ENCODE measurements at places on chromosomes 13 and 19. TPM values are rescaled to one million over a fixed set of nuclear protein-coding genes. Genes with fewer than 3 reads are reported as not detected.

The ANGPTL8 gene
- total RNA-seq: not detected

- DNase-seq: no peak
These were observed 80.1 kb downstream of the DACH1 start for GRCh38 chr13:71786875-71787274.

- DNase-seq: no peak
These were observed 13.7 kb upstream of the ZNF888 start for GRCh38 chr19:52936954-52937325.

The LENG9 gene
- 0.83 TPM for total RNA-seq

DNA sequence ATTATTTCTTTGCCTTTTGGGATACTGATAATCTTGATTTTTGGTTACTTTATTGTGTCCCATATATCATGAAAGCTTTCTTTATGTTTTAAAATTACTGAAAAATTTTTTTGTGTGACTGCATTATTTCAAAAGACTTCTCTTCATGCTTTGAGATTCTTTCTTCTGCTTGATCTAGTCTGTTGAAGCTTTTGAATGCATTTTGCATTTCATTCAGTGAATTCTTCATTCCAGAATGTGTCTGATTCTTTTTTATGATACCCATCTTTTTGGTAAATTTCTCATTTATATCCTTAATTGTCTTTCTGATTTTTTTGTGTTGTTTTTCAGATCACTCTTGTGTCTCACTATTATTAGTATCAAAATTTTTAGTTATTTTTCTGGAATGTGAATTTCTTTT is 210.1 kb downstream of the GGACT start:
- DNase-seq: no peak

The DACH1 gene
- total RNA-seq: not detected

- DNase-seq: peak; percentile 72
These were observed 8.9 kb downstream of the ISYNA1 start for GRCh38 chr19:18428787-18429674.

The UBL3 gene
- 19.9 TPM for total RNA-seq

The UBE2L5 gene
- total RNA-seq: 0.18 TPM

GRCh38 chr13:75621147-75621546 is 15.0 kb upstream of the LMO7 start:
- DNase-seq: peak; percentile 70

DNA sequence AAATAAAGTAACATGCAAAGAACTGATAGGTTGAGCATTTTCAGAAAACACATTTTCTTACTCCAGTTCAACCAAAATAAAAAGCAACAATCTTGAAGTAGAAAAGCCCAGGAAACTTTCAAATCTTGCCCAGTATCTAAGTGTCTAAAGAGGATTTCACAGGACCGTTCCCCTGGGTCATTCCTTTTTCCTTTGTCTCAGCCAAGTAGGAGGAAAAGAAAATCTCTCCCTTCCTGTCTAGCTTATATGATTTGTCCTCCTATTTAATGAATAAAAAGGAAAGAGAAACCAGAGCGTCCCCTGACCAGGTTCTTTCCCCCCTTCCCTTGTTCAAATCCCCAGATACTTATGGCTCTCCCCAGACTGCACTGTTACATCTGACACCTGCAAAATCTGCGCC is 248.0 kb downstream of the KCTD12 start:
- DNase-seq: no peak

Data from IMR-90 (cell line).